Heart right ventricle (tissue), 16 donors: ENCODE measurements at places on chromosomes 16 and 17. TPM values are rescaled to one million over a fixed set of nuclear protein-coding genes. Genes with fewer than 3 reads are reported as not detected.

The EPX gene
- total RNA-seq: not detected

The MILR1 gene
- 1.2 TPM for total RNA-seq

The SCARF1 gene
- 15.4 TPM for total RNA-seq

The SLC13A2 gene
- not detected for total RNA-seq

The HASPIN gene
- total RNA-seq: 0.17 TPM

The C17orf50 gene
- total RNA-seq: not detected

The GJC1 gene
- total RNA-seq: 30.4 TPM

The LIMD2 gene
- total RNA-seq: 2.8 TPM

The ETV4 gene
- not detected for total RNA-seq

The CCL3 gene
- total RNA-seq: not detected

The ADAMTS18 gene
- 0.65 TPM for total RNA-seq

The KRTAP9-9 gene
- total RNA-seq: not detected

The BRIP1 gene
- 0.26 TPM for total RNA-seq

The CPHXL2 gene
- not detected for total RNA-seq

The TLCD3B gene
- total RNA-seq: not detected

The MAPT gene
- total RNA-seq: 35.8 TPM

The CD300LD gene
- not detected for total RNA-seq

The ZSCAN10 gene
- total RNA-seq: not detected

The SHBG gene
- 0.25 TPM for total RNA-seq

The TEKT1 gene
- not detected for total RNA-seq

The OTOP2 gene
- total RNA-seq: not detected

The EMP2 gene
- total RNA-seq: 61.4 TPM

The PYCARD gene
- total RNA-seq: 1.7 TPM

The SLC47A1 gene
- 5.0 TPM for total RNA-seq

The CCL13 gene
- total RNA-seq: 64.0 TPM

The ZP2 gene
- not detected for total RNA-seq

The MAFG gene
- total RNA-seq: 16.5 TPM

The NLRP1 gene
- 4.9 TPM for total RNA-seq

The MYCBPAP gene
- 0.55 TPM for total RNA-seq

The MMP15 gene
- total RNA-seq: 83.0 TPM

The TBC1D3G gene
- not detected for total RNA-seq

The HIRIP3 gene
- 19.5 TPM for total RNA-seq

The STAC2 gene
- 0.11 TPM for total RNA-seq

The MYH8 gene
- total RNA-seq: not detected
